ENCODE measurements at places on chromosomes 5 and 9.

GRCh38 chr9:38393128-38393796 lies 760 bp downstream of the ALDH1B1 start:
- DNase-seq: no peak

GRCh38 chr5:159951834-159952233 lies 35.6 kb downstream of the ADRA1B start:
- DNase-seq: no peak

GRCh38 chr5:107342371-107342770 lies 328.4 kb downstream of the EFNA5 start:
- no peak for DNase-seq

- DNase-seq: no peak
Measured at GRCh38 chr9:127809002-127809539, 6.4 kb downstream of the FPGS start.

DNA sequence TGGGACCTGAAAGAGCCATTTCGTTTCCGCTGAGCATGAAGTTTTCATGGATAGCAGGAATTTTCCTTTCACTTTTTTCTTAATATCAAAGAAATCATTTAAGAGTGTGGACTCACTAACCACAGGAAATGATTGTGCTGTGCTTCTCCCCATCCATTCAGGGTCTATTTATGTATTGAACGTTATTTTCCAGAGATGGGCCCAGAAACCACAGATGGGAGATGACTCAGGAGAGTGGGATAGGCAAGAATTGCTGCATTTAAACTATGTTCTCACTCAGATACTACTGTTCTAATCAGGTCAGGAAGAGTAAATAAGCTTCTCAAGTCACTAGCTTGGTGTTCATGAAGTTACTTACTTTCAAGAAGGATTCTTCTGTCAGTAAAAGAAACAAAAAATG lies 763.8 kb downstream of the DTWD2 start:
- DNase-seq: no peak

- DNase-seq: no peak
Measured at GRCh38 chr5:130331332-130331731, 427.1 kb downstream of the CHSY3 start.

- DNase-seq: no peak
Measured at GRCh38 chr9:81671880-81672280, 17.5 kb downstream of the TLE1 start.

GRCh38 chr9:134591573-134591981 lies 50.0 kb upstream of the COL5A1 start:
- no peak for DNase-seq

DNA sequence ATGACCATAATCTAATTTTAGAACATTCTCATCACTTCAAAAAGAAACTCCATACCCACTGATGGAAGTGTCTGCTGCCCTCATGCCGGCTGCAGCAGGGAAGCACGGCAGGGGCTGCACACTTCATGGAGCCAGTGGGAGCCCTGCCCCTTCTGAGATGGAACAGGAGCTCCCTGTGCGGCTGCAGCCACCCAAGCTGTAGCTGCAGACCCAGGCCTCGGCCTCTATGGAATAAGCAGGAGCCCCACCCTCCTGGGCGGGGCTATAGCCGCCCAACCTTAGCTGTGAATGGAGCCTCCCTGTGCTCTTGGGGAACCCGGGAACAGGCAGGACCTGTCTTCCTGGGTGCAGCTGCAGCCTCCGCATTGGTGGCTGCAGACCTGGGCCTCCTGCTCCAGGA lies 128.5 kb downstream of the NUDT12 start:
- no peak for DNase-seq

GRCh38 chr9:32171339-32171738 lies 213.1 kb upstream of the ACO1 start:
- no peak for DNase-seq

DNA sequence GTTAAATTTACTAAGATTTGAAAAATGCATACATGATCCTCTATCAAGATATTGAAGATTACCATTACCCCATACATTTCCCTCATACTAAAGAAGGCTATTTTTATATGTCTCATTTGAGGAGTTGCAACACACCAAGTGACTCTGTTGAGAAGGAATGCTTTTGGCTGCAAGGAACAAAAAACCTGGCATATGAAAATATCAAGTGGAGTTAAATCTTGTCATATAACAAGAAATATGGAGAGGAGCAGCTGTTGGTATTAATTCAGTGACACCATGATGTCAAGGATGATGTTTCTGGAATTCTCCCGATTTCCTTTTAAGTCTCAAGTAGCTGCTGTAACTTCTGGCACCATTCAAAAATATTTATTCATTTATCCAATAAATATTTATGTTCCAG lies 193.8 kb downstream of the CSNK1G3 start:
- DNase-seq: no peak

DNA sequence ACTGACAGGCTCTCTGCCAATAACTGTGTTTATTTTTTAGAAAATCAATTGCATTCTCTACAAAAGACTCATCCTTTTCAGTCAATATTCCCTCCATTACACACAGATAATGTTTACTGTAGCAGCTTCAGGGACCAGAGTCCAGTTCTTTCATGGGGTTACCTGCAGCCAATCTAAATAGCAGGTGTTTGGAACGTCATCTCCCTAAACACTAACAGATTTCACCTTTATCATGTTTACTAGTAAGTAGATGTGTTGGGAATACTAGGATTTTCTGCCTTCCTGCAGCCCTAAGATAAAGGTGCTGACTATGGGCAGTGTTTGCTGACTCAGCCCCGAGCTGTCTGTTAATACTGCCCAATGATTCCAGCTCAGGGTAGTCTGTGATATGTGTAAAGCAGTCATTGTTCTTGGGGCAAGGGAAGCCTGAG lies 447.0 kb downstream of the KIF4B start:
- no peak for DNase-seq

DNA sequence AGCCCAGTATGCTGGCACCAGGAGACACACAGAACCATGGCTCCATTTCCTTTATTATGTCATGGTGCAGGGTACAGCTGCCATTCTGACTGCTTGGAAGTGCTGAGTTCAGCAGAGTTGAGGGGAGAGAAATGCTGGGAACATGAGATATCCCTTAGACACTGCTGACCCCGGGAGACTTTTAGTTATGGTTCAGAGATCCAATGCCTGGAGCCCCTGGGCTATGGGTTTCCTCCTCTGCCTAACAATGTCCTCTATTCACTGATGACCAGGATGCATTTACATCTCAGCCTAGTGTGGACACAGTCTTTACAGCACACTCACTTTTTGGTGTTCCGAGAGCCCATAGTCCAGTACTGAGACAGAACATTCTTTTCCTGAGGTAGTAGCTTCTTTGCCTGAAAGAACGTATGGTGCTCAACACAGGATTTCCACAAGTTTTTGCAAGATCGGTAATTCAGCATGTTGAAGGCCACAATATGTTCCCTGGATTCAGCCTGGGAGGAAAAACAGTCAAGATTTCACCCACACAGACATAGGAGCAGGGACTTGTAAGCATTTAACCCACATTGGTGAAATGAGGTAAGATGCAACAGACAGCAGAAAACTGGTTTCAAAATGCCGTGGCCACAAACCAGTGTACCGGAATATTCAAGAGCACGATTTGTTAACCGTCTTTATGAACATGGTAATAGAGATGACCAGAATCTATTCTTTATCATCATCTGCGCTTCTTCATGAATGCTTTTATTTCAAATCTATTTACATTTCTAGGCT lies 71.3 kb downstream of the PTPN3 start:
- DNase-seq: no peak

DNA sequence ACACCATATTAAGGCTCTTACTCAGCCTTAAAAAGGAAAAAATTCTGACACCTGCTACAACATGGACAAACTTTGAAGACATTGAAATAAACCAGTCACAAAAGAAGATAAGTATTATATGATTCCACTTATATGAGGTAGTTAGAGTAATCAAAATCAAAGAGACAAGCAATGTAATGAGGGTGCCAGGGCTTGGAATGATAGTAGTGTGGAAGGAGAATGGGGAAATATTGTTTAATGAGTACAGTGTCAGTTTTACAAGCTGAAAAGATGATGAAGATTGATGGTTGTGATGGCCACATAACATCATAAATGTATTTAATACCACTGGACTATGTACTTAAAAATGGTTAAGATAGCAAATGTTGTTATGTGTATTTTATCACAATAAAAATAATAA lies 485.7 kb downstream of the SPATA31D1 start:
- no peak for DNase-seq

DNA sequence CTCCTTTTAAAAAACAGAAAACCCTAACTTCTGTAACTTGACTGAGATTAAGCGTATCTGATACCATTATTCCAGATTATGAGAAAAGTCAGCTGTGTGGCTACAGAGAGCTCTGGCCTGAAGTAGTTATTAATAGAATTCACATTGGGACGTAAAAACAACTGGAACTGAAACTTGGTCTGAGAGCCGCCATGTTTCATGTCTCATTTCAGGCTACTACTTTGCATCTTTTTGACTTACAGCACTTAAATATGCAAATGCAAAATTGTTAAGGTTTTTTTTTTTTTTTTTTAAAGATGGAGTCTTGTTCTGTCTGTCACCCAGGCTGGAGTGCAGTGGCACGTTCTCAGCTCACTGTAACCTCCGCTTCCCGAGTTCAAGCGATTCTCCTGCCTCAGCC lies 25.2 kb downstream of the MAP3K1 start:
- DNase-seq: no peak

- no peak for DNase-seq
Measured at GRCh38 chr5:34511063-34511462, 145.1 kb upstream of the RAI14 start.

- no peak for DNase-seq
Measured at GRCh38 chr5:68463606-68464005, 248.1 kb downstream of the PIK3R1 start.

GRCh38 chr5:43802119-43802518 lies 199.1 kb downstream of the NNT start:
- no peak for DNase-seq

DNA sequence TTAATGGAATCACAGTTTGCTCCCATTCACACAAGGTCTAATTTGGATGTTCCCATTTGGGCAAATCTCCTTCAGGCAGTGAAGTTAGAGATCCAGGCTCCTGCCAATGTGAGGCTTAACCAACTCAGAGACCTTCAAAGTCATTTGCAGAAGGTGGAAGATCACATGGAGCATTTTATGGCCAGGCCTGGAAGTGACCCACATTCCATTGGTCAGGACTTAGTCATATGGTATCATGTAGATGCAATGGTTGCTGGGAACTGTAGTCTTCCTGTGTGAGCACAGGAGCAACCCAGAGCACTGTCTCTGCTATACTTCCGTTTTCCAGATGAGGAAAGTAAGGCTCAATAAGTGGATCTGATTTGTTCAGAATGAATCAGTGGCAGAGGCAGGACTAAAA lies 292.7 kb upstream of the SMARCA2 start:
- DNase-seq: no peak

DNA sequence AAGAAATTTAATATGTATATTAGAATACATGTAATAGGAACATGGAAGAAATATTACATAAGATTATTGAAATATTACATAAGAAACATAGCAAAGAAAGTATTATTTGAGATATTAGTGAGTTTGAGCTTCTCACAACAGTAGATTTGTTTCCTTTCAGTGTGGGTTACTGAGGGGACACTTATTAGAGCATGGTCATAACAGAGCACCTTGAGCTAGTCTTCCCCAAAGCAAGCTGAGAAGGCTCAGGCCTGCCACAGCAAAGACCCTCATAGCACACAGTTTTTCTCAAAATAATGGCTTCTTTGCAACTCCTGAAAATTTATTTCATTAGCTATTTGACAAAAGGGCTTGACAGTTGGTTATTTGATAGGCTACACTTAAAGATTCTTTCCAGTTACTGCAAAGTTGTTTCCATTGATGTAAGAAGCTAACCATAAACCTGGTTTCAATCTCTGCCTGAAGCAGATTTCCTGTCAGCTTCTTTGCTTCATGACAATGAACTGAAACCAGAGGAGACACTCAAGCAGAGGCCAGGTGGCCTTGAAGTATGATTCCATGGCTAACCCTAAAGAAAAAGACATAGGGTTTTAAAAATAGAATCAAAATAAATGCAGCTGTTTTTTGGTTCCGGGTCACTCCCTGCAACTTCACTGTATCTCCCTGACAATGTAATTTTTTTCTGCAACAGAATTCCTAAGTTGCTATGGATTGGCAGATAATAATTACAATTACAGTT lies 68.6 kb downstream of the ERMP1 start:
- DNase-seq: no peak

- no peak for DNase-seq
Measured at GRCh38 chr9:112654282-112654681, 63.6 kb downstream of the INIP start.

DNA sequence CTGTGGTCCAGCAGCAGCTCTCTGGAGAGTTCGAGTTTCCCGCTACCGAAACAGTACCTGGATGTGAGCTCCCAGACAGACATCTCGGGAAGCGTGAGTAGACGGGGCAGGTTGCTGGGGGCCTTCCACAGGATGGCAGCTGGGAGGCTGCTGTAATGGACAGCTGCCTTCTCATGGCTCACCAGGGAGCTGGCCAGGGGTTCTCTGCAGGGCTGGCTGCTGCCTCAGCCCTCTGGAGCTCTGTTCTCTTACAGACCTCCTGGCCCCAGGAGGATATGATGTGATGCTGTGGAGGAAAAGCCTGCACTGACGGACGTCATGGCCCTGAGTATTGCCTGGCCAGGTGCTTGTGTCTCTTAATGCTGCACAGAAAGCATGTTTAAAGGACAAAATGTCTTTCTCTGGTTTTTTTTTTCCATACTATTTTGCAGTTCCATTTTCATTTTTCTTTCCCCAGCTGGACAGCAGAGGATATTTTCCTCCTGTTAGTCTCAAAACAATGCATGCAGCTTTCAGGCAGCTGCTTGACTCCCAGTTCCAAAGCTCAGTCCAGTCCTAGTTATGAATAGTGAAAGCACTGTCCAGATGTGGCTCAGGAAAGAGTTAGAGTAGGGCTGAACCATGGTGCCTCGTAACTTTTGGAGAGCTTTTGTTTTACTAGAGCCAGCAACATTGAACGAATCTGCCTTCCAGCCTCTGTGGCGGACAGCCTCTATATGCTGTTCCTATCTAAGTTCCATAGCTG lies 77.5 kb upstream of the RARS1 start:
- no peak for DNase-seq

DNA sequence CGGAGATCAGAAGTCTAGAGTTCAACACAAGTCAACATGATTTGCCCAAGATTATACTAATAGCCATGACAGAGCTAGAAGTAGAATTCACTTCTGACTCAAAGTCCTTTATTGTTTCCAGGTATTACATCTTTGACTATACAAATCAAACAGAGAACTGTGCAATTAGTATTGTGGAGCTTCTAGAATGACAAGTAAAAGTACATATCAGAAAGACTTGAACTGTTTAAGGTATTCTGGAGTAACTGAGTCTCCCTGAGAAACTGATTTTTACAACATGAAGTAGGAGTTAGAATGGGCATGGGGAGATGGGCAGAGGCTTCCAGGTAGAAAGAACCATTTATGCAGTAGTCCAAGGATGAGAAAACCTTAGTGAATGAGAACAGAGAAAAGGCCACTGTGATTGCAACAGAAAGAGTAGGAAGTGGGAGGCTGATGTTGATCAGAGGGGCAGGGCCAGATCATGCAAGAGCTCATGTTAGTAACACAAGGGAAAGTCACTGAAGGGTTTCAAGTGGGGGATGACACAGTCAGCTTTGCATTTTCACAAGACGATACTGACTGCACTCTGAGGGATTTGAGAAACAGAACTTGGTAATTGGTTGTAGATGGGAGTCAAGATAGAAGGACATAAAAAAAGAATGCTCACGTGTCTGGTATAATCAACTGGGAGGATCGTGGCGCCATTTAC lies 280.7 kb downstream of the RFX3 start:
- DNase-seq: no peak
